ENCODE measurements at places on chromosomes 5 and 9. TPM values are rescaled to one million over a fixed set of nuclear protein-coding genes. Genes with fewer than 3 reads are reported as not detected.

The BRIX1 gene
- total RNA-seq = 39.7 TPM

The HDAC3 gene
- total RNA-seq = 43.8 TPM

DNA sequence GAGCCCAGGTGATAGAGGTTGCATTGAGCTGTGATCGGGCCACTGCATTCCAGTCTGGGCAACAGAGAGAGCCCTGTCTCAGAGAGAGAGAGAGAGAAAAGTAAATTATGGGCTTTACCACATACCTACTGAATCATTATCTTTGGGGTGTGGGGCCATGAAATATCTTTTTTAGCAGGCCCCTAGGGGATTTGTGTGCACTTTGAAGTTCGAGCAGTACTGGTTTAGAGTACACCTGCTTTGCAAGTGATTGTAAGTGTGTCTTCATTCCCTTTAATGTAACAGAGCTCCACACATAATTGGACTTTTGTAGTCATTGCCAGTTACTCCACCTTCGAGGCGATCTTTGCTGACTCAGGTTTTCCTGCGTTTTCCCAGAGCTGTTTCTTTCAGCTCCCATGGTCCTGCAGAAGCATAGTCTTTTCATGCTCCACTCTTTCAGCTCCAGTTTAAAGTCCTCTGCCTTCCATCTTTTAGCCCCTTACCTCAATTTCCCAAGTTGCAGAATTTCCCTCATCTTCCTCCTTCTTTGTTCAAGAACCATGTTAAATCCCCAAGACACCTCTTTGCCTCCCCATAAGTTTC is 24.0 kb upstream of the FRMPD1 start:
- no peak for DNase-seq

The TRIP13 gene
- 19.5 TPM for total RNA-seq
